Omental fat pad (tissue), 4 donors: ENCODE measurements at places on chromosomes 4 and X. TPM values are rescaled to one million over a fixed set of nuclear protein-coding genes. Genes with fewer than 3 reads are reported as not detected.

GPRASP1 gene
- total RNA-seq = 4.1 TPM

AFP gene
- total RNA-seq = not detected

MAOA gene
- 250 TPM for total RNA-seq

EREG gene
- 6.5 TPM for total RNA-seq

ADGRA3 gene
- 29.8 TPM for total RNA-seq

PLAC8 gene
- total RNA-seq = 7.6 TPM

USP17L26 gene
- not detected for total RNA-seq

CNKSR2 gene
- total RNA-seq = 8.4 TPM

F11 gene
- not detected for total RNA-seq

NXF2 gene
- total RNA-seq = not detected

RHOXF2B gene
- total RNA-seq = not detected
